ENCODE measurements at places on chromosomes 12 and 14.

- DNase-seq: no peak
These were observed 956.7 kb upstream of the SEL1L start for GRCh38 chr14:82490397-82490796.

DNA sequence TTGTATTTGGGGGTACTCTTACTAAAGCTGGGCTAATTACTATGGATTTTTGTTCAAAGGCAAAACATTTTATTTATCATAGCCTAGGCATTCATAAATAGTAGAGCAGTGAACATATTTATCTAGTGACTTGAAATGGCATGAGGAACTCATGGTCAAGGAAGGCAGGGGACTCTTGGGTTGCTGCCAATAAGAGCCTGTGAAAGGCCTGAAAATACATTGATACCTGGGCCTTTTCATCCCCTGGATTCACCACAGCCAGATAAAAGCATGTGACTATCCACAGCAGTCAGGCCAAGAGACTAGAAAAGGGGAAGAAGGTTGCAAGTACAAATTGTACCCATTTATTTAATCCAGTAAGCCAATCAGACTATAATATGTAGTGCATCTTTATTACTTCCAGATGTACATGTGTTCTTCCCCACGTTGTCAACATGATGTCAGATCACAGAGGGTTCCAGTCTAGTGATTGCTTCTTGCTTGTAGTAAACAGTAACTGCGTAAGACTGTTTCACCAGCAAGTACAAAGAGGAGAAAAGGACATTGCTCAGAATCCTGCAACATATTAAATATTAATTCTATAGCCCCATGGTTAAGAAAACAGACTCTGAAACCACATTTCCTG is 409.7 kb downstream of the NOVA1 start:
- DNase-seq: no peak

- DNase-seq: no peak
These were observed 240.1 kb upstream of the SRRM4 start for GRCh38 chr12:118741194-118741593.

- no peak for DNase-seq
These were observed 70.7 kb downstream of the PLEKHA5 start for GRCh38 chr12:19200261-19200660.

DNA sequence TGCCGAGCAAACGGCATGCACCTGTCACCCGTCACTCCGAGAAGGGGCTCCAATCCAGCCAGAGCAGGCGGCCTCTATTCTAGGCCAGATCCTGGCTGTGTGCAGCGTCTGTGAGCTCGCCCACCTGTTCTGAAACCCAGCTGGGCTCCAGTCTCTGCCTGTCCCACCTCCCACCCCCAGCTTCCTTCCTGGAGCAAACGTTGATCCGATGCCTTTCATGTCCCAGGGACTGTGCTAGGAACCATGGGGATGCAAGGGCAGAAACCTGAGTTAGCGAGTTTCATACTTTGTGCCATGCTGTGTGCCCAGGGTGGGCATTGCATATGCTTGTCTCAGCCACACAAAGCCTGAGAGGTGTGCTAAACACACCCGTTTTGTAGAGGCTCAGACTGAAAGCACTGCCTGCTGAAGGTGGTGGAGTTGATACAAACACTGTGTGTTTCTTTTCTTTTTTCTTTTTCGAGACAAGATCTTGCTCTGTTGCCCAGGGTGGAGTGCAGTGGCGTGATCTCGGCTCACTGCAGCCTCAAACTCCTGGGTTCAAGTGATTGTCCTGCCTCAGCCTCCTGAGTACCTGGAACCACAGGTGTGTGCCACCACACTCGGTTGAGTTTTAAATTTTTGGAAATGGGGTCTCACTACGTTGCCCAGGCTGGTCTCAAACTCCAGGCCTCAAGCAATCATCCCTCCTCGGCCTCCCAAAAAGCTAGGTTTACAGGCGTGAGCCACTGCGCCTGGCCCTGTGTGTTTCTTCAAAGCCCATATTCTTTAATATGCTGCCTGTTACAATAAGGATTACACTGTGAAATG is 84.1 kb upstream of the MED13L start:
- DNase-seq: no peak

GRCh38 chr14:22390195-22390594 is 198.8 kb downstream of the DAD1 start:
- no peak for DNase-seq

GRCh38 chr12:39319180-39319579 is 123.7 kb downstream of the KIF21A start:
- DNase-seq: no peak

- DNase-seq: no peak
These were observed 83.2 kb upstream of the EIF5 start for GRCh38 chr14:103250874-103251273.

DNA sequence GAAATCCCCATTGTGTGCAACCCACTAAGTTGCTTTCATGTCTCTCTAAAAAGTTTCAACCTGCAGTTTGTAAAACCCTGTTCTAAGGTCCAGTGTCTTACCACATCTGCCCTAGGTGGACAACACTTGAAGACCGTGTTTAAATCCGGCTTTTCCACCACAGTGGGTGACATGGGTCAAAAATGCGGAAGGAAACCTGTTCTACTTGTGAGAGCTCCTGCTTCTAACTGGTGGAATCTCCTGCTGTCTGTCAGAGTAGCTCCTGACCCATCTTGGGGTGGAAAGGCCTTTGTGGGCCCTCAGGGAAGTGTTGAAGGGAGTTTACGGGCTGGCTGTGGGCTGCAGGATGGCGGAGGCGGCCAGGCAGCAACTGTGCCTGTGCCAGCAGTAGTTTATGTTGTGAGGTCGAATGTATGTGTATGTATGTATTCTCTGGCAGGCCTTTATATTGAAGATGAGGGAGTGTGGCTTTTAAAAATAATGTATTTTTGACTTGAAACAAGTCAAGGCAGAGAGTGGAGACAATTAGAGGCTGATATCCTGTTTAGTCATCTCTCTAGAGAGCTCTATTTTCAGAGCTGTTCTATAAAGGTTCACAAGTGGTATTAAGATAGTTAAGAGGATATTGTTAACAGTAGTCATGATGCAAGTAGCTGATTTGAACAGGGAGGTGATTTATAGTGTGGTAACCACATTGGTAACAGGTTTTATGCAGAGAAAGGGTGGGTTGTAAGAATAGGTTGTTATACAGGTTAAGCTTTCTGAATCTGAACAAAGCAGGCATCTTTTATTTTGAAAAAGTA is 67.0 kb downstream of the PRKCH start:
- DNase-seq: no peak

- no peak for DNase-seq
These were observed 272.8 kb upstream of the FAR2 start for GRCh38 chr12:28876196-28876798.

DNA sequence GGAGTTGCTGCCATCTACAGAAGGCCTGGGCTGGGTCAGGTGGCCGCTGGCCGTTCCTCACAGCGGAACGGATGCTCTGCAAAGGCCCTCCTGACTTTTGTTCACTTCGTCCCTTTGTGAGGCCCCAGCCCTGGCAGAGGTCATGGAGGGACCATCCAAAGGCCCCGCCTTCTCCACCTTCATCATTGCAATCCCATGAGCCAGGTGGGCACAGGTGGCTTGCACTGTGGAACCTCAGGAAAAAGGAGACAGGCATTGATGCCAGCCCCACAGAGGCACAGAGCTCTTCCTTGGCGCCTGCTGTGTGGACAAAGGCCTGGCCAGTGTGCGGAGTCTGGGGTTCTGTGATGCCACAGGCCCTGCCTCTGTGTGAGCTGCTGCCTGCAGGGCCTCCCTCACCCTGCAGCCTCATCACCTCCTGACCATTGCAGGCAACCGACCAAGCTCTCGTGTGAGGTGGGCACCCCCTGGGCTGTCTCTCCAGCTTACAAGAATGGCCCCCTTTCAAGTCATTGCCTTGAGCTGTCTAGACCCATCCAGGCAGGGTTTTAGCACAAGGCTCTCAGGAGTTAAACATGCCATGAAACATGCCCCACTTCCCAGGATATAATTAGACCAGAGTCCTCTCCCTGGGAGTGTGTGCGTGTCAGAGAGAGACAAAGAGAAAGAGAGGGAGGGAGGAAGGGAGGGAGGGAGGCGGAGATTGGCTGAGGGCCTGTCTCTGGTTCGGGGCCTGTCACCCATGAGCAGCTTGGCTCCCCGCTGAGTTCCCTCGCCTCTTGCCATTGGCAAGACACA is 19.3 kb downstream of the NFKBIA start:
- DNase-seq: peak; percentile 84

DNA sequence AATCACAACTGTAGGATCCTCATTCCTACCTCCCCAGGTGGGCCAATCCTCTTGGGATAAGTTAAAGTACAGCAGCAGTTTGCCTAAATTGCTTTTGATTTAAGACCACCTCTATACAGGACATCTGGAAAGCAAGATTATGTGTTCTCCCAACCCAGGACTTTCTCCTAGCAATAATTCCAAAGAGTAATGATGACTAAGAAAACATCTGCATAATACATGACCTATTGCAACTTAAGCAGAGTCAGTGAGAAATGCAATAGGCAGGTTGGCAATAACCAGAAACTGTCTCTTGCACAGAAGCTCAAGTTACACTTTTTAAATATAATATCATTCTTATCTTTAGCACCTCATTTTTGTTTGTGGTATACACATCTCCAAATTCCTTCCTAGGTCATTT is 275.4 kb downstream of the TRHDE start:
- DNase-seq: no peak

- DNase-seq: peak; percentile 54
These were observed 51.1 kb upstream of the CRACR2A start for GRCh38 chr12:3803865-3804472.

DNA sequence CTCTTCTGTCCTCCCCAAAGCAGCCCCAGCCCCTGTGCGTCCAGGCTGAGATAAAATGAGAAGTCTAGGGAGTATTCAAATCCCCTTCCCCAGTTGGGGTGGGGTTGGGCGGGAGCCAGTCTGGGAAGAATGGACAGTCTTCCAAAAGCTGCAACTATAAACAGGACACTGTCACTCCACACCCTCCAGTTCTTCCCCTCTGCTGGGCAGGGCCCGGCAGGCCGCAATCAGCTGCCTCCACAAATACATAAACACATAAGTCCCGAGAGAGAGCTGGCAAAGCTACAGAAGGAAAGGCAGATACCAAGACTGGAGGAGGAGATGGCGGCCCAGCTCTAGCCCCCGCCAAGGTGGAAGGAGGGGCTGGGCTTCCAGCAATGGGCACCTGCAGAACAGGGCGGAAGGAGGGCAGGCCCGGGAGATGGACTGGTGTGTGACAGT is 12.7 kb downstream of the LTBP2 start:
- no peak for DNase-seq

GRCh38 chr14:42778984-42779383 is 1172.3 kb downstream of the LRFN5 start:
- no peak for DNase-seq

DNA sequence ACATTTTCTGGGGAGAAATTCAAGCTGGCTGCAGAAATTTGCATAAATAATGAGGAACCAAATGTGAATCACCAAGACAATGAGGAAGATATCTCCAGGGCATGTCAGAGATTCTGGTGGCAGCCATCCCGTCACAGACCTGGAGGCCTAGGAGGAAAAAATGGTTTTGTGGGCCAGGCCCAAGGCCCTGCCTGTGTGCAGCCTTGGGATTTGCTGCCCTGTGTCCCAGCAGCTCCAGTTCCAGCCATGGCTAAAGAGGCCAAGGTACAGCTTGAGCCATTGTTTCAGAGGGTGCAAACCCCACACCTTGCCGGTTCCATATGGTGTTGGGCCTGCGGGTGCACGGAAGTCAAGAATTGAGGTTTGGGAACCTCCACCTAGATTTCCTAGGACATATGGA is 147.5 kb downstream of the ADCK1 start:
- no peak for DNase-seq

DNA sequence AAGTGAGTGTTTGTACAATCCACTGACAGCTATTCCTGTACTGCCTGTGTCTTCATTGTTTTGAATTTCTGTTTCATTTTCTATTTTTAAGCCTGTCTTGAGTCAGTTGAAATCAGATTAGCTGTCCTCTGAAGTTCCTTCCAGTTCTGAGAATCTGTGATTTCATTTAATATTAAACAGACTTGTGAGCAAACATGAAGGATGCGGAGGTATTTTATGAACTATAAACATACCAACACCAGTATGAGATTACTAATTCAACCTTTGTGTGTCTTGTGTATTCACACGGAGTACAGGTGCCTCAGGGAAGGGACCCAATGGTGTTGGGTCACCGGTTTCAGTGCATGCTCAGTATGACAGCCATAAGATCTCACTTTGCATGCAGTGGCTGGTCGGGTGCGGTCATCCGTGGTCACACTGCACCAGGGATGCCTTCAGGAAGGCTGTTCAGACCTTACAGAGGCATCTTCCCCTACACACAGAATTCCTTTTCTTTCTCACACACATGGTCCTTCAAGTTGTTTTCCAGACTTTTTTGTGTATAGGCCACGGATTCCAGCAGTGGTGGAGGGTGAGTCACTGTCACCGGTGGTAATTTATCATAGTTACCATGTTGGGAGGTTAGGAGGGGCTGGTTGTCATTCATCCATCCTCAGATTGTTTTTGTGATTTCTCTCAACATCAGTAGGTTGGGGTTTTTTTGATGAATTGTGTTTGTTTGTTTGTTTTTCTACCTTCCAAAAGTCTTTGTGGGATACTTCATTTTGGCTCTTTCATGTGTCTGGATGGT is 103.0 kb upstream of the SFSWAP start:
- DNase-seq: no peak

DNA sequence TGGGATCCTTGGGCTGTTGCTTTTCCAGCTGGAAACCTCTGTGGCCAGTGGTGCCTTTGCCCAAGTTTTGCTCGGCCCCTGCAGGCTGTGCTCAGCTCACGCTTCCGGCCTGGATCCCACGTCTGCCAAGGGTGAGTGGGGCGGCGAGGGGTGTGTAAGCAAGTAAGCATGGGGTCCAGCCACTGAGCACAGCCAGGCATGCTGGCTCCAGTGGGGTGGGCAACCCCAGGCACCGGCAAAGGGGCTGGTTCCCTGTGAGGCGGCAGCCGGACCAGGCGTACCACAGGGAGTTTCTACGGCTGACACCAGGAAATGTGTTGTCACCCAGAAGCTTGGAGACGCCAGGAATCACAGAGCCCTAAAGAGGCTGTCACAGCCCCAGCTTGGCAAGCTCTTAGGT is 393.4 kb upstream of the CCDC196 start:
- DNase-seq: no peak

DNA sequence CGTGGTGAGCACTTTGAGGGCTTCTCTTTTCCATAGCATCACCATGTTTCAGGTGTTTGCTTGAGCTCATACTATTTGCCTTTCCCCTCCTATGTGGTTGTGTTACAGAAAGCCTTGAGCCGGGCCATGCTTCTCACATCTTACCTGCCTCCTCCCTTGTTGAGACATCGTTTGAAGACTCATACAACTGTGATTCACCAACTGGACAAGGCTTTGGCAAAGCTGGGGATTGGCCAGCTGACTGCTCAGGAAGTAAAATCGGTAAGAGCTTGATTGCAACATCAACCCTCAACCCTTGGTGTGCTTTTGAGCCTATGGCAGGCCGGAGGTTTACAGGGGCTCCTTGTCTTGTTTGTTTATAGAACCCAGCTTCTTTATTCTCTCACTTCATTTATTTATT is 8.1 kb downstream of the LETMD1 start:
- DNase-seq: no peak

DNA sequence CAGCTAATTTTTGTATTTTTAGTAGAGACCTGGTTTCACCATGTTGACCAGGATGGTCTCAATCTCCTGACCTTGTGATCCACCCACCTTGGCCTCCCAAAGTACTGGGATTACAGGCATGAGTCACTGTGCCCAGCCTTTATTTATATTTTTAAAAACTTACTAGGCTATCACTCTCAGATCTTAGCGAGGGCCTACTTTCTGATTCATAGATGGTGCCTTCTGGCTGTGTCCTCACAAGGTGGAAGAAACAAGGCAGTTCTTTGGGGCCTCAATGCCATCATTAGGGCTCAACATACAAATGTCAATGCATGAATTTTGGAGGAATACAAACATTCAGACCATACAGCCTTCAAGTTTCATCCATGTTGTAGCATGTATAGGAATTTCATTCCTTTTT is 2.4 kb upstream of the DGLUCY start:
- DNase-seq: no peak

Measured in NCI-H1092 (cell line).